ENCODE measurements at places on chromosomes 7 and 10.

GRCh38 chr10:60498985-60499384, 109.3 kb upstream of the ANK3 start:
- no peak for DNase-seq

DNA sequence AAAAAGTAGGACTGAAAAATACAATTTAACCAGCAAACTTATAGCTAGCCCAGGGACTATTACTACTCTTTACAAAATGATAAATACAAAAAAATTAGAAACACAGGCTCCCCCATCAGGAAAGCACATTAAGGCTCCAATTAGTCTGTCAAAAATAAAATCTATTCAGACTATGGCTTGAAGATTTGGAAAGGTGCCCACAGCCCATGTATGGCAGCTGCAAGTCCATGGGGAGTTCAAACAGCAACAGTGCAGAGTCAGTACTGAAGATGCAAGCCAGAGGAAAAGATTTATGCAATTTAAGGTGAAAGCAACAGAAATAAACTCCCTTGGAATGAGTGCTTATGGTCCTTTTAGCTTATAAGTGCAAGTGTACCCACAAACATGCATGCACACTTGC, 29.7 kb downstream of the IMMP2L start:
- no peak for DNase-seq

GRCh38 chr7:154892459-154892858, 110.5 kb downstream of the PAXIP1 start:
- DNase-seq = no peak

GRCh38 chr10:88091490-88092061, 228.2 kb downstream of the PTEN start:
- DNase-seq = peak; percentile 79

DNA sequence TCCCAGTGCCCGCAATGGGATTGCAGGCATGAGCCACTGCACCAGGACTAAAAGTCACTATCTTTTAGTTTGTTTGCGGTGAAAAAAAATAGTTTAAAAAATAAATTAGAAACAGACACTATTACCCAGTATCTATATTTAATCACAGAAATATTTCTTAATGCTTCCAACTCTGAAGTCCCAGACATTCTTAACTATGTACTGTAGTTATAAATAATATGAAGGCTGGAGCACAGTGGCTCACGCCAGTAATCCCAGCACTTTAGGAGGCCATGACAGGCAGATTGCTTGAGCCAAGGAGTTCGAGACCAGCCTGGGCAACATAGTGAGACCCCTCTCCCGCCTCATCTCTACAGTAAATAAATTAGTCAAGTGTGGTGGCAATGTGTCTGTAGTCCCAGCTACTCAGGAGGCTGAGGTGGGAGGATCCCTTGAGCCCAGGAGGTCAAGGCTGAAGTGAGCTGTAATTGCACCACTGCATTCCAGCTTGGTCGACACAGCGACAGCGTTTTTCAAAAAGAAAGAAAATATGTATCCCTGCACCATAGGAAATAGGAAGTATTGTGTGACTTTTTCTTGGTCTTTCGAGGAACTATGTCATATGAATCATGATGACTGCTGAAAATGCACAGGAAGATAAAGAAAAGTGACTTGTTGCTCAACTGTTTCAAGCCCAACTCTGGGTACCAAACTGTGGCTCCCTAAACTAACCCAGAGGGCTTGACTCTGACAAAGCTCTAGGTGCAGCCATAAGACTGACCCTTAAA, 74.9 kb upstream of the STEAP1B start:
- no peak for DNase-seq

DNA sequence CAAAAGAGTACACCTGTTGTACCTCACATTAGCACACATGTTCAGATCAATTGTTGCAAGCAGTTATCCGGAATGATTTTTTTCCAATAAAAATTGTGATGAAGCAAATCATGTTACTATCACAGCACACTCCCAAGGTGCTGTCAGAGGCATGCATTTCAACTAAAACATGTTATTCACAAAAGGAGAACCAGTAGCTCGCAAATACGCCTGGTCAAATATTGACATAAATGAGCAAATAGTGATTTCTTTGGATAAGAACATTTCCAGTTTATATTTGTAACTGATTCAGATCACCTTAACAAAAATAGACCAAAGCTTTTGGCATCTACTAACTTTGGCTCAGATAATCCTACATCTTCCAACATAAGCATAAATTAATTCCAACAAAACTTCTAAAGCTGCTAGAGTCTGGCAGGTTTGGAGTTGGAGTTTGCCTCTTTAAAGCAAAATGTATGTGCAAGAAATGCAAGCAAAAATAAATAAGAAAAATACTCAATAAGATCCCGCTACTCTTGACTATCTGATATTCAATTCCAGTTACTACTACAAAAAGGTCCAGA, 208.0 kb downstream of the SFMBT2 start:
- no peak for DNase-seq

- DNase-seq = no peak
Observed at GRCh38 chr10:126373147-126373546, 15.1 kb downstream of the ADAM12 start.

- peak; percentile 57 for DNase-seq
Observed at GRCh38 chr7:129553899-129554461, 51.6 kb downstream of the SMKR1 start.

- no peak for DNase-seq
Observed at GRCh38 chr7:128948312-128948973, 10.7 kb downstream of the IRF5 start.

- no peak for DNase-seq
Observed at GRCh38 chr10:89159316-89159715, 47.8 kb downstream of the CH25H start.

GRCh38 chr10:103458720-103459119, at the start of gene CALHM1:
TSS of gene CALHM1 (minus strand) at chr10:103458900. CDS start at chr10:103458751, 149 bp downstream.
- no peak for DNase-seq

DNA sequence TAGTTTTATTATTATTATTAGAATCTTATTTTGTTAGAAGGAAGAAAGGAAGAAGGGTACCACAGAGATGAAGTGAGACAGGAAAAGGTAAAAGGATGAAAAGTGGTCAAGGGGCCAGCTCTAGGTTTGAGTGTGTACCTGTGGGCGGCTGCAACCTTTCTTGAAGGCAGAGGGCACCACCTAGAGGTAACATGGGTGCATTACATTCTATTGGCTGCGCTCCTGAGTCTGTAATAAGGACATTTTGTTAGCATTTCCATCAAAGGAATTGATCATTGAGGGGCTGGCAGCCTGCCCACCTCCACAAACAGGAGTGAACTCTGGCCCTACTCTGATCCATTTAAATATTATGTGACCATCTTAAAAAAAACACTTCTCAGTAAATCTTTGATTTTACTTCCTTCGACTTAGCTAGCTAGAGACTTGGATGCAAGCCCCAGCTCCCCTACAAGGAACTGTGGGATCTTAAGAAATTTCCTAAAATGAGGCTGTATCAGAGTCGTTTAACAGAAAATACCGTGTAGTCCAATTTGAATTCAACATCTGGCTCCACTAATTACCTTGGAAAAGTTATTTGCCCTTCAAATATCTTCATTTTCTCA, 610.4 kb downstream of the IPMK start:
- peak; percentile 3 for DNase-seq

GRCh38 chr10:47190301-47190700, 109.7 kb upstream of the GDF10 start:
- no peak for DNase-seq

GRCh38 chr7:27459731-27460053, 203.0 kb downstream of the HIBADH start:
- no peak for DNase-seq
